RWPE2 (cell line): ENCODE measurements at places on chromosomes 3 and 15.

DNA sequence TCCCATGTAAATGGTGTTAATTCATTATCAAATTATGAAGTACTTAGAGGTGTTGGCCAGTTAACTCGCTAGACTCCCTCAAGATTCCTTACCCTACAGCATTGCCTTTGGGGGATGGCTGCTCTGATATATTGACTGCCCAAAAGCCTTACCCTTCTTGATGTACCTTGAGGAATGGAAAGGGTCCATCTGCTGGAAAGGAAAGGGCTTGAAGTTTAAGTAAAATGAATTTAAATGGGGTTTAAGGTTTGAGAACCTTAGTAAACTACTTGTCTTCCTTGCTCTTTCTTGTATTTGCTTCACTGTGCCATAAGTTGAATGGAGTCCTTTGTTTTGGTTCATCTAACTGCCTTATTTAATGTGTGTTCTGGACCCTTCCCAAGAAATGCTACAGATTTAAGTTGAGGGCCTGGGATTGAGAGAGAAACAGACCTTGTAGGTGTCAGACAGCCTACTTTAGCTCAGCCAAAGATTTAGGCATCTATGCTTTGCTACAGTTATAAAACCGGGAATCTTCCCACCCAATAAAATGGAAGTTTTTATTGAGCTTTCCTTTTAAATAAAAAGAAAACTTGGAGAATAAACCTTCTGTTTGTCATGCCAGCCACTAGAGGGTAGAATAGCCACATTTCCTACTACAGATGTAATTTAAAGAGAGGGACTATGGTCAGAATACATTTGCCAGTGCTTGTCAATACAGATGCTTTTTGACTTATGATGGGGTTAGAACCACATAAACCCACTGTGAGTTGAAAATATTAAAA, 25.3 kb downstream of the CMSS1 start:
- DNase-seq, result no peak

- no peak for DNase-seq
Observed at GRCh38 chr3:19898721-19899120, 35.3 kb downstream of the EFHB start.

GRCh38 chr3:115186351-115187148, 39.5 kb upstream of the ZBTB20 start:
- no peak for DNase-seq

DNA sequence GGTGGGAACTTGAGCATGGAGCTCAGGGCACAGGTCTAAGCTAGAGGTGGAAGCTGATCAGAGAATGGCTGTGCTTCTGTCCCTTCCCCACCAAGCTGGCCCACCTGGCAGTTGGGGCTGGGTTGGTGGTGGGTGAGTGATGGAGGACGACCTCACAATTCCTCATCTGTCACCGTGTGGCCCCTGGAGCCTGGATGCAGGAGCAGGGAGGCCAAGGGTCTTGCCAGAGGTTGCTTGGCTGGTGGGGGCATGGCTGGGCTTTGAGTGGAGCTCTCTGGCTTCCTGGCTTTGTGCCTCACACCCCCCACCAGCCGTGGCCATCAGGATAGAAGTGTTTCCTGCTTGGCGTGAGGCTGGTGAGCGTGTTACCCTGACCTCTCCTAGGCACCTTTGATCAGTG, 36.0 kb downstream of the FBLN2 start:
- DNase-seq, result peak; percentile 50

- no peak for DNase-seq
Observed at GRCh38 chr15:52751522-52751921, 38.6 kb downstream of the ONECUT1 start.

- no peak for DNase-seq
Observed at GRCh38 chr3:129087138-129087702, 26.6 kb downstream of the GP9 start.

GRCh38 chr15:63797901-63798300, 35.8 kb downstream of the HERC1 start:
- DNase-seq, result no peak

DNA sequence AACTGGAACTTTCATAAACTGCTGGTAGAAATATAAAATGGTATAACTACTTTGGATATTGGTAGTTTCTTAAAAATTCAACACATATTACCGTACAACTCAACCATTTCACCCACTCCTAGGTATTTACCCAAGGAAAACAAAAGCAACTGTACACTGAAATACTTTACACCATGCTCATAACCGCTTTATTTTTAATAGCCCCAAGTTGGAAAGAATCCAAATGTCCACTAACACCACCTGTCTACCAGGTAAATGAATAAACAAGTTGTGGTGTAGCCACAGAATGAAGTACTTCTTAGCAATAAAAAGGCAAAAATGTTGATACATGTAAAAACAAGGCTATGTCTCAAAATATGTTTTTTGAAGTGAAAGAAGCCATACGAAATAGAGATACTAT, 215.9 kb upstream of the PEX5L start:
- DNase-seq, result no peak

GRCh38 chr3:122102191-122102935, 47.2 kb downstream of the CD86 start:
- DNase-seq, result no peak

DNA sequence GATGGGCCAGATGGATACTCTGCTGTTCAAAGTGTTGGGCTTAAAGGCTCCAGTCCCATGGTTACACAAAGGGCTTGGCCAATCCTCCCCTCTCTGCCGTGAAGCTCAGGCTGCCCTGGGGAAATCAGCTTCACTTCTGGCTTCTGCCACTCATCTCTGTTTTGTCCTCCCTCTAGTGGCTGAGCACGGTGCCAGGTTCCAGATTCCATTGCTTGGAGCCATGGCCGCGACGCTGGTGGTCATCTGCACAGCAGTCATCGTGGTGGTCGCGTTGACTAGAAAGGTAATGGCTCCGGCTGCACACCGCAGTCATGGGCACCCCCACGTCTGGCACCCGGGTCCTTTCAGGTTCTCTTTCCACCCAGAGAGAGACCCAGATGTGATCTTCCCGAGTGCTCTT, 5.6 kb downstream of the TIGIT start:
- no peak for DNase-seq

DNA sequence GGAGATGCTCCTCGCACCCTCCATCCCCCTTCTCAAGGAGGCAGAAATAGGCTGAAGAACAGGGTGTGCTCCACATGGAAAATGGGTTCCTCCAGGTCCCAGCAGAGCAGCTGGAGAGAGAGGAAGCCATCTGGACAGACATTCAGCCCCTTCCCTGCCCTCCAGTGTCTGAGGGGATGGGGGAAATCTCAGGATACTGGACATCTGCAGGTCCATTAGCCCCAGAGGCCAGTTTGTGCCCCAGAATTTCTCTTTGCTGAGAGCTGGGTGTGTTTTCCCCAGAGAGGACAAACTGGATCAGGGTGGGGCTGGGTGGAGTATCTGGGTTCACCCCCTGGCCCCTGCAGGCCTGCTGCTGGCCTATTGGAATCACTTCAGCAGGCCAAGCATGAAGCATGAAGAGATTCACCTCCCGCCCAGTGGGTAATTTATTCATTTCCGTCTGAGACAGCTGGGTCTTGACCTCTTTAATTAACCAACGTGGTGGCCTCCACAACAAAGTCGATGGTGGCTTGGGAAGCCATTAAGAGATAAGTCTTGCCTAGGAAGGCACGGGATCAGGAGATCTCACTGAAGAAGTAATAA, 4.6 kb downstream of the FAM3D start:
- DNase-seq, result no peak

- no peak for DNase-seq
Observed at GRCh38 chr3:143902210-143902609, 53.9 kb upstream of the SLC9A9 start.

GRCh38 chr3:187447737-187448136, 79.6 kb downstream of the RTP4 start:
- DNase-seq, result no peak

DNA sequence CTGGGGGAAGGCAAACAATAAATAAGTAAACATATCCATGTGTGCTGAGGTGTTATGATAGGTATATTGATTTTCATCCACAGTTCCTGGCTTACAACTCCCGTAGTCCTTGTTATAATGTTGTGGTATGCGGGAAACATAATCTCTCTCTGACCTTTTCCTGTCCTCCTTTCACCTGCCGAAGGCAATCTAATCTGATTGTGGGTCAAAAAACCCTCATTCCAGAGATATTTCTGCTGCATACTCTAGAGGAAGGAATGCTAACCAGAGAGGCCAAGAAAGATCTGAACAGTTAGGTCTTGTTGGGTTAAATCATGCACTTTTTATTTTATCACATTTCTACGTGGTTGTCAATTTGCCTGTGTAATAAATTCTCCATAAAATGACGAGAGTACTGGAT, 383.6 kb upstream of the SEMA6D start:
- no peak for DNase-seq

GRCh38 chr3:14988988-14989394, 41.6 kb downstream of the NR2C2 start:
- no peak for DNase-seq

GRCh38 chr3:179076243-179077027, 4.8 kb upstream of the ZMAT3 start:
- DNase-seq, result no peak

- no peak for DNase-seq
Observed at GRCh38 chr3:100702082-100702979, 7.0 kb upstream of the TFG start.

DNA sequence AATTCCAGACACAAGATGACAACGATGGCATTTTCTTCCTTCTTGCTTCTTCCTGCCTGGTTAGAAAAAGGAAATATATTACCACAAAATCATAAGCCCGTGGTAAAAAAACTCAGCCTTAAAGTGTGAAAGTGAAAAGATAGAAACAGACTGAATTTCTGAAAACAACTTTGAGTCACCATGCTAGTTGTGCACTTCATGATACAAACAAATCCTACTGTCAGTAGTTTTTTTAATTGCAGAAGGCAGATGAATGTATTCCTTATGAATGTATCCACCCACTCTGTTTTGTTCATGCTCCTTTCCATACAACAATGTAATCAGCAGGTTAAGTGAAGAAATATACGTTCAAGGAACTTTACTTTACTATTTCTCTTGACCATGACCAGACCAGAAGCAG, 1144.7 kb downstream of the OTOL1 start:
- DNase-seq, result no peak

- peak; percentile 96 for DNase-seq
Observed at GRCh38 chr3:128726023-128727016, at the start of gene RAB7A. Gene RAB7A, plus strand, starts transcription at chr3:128726183. Its CDS starts 69,185 bp downstream, at chr3:128795368.

GRCh38 chr3:149512073-149512782, 37.7 kb downstream of the TM4SF4 start:
- no peak for DNase-seq

DNA sequence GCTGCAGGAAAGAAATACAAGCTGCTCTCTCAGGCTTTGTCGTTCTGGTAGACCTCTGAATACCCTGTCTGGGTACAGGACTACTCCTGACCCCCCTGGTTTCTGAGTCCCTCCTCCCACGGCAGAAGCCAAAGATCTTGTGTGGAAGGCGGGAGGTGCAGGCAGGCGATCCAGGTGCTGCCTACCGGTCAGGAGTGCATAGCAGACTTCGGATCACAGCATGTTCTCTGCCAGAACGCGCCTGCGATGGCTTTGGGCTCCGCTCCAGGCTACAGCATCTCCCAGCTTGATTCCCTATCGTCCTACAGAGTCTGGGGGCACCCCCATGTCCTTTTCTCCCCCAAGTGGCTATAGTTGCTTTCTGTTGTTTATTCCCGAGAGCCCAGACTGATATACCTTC, 2.5 kb upstream of the CFAP100 start:
- no peak for DNase-seq

DNA sequence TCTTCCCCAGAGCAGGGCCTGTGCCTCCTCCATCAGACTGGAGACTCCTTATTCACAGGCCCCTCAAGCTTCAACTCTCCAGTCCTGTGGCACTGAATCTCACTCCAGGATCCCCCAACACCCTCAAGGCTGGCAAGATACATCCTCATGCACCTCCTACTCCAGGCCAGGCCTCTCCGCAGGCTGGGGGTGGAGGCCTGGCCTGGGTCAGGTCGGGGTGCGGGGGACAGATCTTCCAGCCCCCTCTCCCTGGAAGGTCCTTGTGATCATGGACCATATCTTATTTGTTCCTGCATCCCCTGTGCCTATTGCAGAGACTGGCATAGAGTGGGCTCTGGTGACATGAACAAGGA, 147.3 kb downstream of the SMAD6 start:
- peak; percentile 54 for DNase-seq

- DNase-seq, result no peak
Observed at GRCh38 chr3:70916375-70917055, 604.1 kb upstream of the MDFIC2 start.

DNA sequence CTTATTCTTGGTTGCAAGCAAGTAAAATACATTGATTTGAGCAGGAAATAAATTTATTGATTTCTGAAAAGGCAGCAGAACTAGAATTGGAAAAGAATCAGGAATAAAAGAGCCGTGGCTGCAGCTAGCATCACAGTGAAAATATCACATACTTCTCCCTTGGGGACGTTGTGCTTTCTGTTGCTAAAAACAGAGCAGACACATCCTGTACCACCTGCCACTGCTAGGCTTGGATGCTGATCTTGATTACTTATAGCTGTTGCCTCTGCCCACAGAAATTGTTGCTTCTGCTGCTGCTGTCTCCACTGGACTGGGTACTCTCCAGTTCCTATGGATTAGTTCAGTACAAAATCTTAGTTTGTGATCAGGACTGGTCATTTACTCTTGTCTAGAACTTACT, 283.8 kb downstream of the C3orf38 start:
- no peak for DNase-seq

DNA sequence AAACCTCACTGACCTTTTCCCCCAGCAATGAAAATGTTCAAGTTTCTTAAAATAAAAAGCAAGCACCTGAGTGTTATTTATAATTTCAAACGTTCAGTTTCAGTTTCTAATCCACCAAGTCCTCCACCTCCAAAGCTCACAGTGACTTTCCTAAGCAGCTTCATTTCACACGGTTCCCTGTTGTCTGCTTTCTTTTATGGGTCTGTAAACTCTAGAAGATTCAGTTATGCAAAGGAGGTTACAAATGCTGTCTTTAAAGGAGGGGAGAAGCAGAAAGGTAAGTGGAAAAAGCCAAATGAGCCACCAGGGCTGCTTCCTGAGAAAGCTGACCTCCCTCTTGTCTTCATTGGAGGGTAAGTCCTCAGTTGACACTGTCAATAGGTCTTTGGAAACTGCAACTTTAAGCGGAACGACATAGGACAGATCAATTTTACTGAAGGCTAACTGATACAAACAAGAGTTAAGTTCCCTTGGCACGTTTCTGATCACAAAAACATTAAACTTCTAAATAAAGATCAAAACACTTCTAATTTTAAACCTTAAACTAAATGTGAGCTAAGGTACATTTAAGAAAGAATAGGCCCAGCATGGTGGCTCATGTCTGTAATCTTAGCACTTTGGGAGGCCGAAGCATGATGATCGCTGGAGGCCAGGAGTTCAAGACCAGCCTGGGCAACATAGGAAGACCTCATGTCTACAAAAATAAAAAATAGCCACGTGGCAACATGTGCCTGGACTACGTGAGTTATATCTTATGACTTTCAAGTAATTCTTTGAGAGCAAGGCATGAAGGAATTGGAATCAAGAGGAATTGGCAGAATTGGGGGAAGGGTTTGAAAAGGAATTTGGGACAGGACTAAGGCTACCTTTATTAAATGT, 151.9 kb upstream of the UBE2E1 start:
- no peak for DNase-seq

- no peak for DNase-seq
Observed at GRCh38 chr15:54722342-54722986, 474.3 kb downstream of the RSL24D1 start.
